ENCODE measurements at places on chromosomes 6 and 20.

- no peak for DNase-seq
Observed at GRCh38 chr6:80357674-80358073, 251.2 kb downstream of the BCKDHB start.

GRCh38 chr20:35515949-35516645, 13.4 kb downstream of the C20orf173 start:
- DNase-seq = no peak

- DNase-seq = no peak
Observed at GRCh38 chr20:44014807-44015732, 100.4 kb downstream of the TOX2 start.

DNA sequence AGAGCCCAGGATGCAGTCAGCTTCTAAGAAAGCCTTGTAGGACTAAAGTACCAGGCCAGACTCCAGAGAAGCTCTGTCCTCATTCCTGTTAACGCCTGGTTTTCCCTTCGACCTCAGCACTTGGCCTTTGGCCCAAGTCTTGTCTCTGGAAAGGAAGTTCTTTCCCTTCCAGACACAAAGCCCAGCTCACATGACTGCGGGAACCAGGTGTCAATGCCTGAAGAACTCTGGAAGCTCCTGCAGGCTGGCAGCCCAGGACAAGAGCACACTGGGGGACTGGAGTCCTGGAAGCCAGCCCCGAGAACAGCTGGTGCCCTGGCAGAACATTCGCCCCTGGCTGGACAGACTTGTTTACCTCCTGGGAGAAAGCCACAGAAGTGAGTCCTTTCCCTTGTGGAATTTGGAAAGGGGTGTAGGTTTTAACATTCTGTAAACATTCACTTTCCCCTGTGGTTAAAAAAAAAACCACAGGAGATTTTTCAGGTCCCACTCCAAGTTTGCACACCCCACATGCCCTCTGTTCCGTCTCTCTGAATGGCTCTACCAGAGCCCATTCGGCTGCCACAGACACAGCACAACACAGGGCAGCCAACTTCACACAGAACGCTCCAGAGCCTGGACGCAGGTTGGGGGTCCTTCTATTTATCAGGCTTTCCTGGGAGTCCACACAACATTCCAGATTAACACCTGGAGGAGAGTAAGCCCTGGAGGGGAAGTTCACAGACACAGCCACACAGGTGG, 18.1 kb downstream of the ACSS1 start:
- no peak for DNase-seq

DNA sequence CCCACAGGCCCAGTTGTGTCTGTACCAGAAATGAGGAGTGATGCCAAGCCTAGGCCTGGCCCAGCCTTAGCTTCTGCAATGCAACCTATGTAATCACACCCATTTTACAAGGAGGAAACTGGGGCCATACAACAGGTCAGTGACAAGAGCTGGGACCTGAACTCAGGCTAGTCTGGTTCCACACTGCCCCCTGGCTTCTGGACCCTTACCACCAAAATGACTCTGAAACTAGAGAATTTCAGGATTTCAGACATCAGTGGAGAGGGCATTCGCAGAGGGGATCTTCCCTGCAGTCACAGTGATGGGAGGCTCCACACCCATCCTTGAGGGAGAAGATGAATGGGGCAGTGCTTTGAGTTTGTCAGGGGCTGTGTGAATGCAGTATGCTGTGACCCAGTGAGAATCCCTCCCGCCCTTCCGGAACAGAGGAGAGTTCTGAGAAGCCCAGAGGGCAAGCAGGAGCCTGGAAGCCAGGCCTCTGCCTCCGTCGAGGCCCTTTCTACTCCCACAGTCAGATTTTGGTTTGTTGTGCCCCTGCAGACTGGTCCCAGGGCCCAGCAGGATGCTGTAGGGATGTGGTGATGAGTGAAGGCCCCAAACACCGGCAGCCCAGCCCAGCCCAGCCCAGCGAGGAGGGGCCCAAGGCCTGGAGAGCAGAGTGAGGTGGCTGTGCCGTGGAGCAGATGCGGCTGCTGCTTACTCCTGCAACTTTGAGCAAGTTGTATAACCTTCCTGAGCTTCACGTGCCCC, 48.1 kb upstream of the MYL9 start:
- no peak for DNase-seq

Data from SIG-M5 (cell line).